CMK (cell line): ENCODE measurements at places on chromosomes 7 and 10.

GRCh38 chr10:117647306-117647705 is 104.8 kb downstream of the EMX2 start:
- no peak for DNase-seq

GRCh38 chr10:33112831-33113455 is 154.9 kb upstream of the ITGB1 start:
- DNase-seq: no peak

GRCh38 chr10:102132563-102133372 is at the start of gene PPRC1:
TSS of gene PPRC1 (plus strand) at chr10:102133040. CDS start at chr10:102133069, 29 bp downstream.
- DNase-seq: peak; percentile 99

DNA sequence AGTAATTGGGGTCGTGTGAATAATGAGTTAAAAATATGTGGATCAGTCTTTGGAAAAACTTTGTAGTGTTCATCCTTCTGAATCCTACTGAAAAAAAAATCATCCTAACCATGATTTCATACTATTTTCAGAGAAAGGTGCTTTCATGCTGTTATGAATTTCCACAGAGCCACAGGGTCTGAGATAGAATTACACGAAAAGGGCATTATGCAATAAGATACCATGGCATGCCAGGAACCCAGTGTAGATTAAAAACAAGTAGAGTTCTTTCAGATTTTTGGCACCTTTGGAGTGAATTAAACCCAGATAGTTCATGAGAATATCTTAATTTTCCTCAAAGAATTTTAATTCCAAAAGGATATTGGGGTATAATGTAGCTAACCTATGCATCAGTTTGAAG is 47.5 kb upstream of the AGMO start:
- no peak for DNase-seq

- no peak for DNase-seq
Observed at GRCh38 chr10:11115337-11115736, 97.7 kb downstream of the CELF2 start.

DNA sequence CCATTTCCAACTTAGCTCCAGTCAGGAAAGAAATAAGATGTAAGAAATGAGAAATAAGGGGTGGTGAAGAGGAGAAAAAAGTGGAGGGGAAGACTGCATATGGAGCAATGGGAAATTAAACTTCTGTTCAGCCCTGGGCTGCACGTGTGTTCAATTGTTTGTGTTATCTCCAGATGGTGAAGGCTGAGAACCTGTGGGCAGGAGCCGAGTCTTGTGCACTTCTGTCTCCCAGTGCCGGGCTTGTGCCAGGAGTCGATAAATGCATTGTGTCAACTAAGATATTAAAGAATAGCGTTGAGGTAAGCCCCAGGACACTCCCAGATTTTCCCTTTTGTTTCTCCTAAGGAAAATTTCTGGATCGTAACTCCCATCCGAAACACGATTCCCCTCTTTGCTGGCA is 98.2 kb downstream of the PRLHR start:
- DNase-seq: no peak

DNA sequence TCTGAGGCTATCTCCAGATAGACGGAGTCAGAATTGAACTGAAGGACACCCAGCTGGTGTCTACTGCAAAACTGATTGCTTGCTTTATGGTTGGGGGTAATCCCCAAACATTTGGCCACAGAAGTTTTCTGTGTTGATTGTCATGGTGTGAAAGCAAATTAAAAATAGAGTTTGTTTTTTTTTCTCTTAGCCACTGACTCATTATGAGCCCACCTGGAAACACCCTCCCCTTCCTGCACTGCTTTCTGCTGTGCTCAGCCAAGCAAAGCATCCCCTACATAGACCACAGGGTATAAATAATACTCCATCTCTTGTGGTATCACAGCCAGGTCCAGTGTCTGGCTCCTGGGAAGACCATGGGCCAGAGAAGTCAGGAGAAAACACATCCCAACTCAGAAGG is 6.5 kb upstream of the VWC2 start:
- DNase-seq: no peak

DNA sequence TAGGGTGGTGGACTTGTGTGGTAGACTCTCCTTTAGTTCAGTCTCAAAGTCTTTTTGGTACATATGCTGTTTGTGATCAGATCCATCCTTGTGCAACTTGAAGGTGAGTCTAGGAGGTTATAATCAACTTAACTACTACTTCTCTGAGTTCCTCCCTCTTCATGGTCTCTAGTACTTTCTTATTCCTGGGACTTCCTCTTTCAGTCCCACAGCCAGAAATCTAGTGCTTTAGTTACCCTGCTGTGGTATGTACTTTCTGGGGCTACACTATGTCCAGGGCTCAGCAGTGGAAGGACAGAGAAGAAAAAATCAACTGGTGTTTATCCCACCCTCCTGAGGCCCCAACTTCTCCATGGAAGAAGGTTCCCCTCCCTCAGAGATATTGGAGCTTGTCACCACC is 19.4 kb upstream of the ATAD1 start:
- DNase-seq: no peak

GRCh38 chr10:129441372-129442009 is 25.6 kb upstream of the MGMT start:
- no peak for DNase-seq

DNA sequence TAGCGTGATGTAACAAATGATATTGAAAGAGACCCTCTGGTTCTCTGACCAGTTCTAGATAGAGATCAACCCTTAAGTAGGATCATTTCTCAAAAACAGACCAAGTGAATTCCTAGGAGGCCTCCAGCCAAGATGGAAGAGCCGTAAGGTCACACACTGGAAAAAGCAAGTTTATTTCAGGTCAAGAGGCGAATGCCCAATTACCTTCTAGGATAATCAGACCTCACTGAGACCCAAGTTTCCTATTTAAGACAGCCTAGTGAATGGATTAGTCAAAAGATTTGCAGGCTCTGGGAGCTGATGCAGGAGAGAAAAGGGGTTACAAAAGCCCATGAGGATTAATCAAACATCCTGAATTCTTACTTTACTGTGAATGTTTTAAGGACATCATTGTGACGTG is 486.1 kb upstream of the NRP1 start:
- no peak for DNase-seq

DNA sequence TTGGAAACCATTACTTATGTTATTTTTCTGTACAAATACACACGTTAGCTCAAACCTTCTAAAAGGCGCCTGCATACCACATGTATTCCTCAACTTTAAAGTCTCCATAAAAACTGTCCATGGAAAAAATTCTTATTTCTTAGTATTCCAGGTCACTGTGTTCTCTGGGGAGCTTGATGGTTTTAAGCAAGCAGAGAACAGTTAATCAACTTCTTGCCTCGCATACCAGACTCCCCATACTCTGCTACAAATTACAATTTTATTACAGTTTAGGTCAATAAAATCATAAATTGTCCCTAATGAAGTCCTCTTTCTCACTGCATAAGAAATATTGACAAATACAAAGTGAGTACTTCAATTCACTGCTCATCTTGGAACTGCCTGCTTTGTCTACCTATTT is 77.0 kb upstream of the GPR22 start:
- DNase-seq: no peak

DNA sequence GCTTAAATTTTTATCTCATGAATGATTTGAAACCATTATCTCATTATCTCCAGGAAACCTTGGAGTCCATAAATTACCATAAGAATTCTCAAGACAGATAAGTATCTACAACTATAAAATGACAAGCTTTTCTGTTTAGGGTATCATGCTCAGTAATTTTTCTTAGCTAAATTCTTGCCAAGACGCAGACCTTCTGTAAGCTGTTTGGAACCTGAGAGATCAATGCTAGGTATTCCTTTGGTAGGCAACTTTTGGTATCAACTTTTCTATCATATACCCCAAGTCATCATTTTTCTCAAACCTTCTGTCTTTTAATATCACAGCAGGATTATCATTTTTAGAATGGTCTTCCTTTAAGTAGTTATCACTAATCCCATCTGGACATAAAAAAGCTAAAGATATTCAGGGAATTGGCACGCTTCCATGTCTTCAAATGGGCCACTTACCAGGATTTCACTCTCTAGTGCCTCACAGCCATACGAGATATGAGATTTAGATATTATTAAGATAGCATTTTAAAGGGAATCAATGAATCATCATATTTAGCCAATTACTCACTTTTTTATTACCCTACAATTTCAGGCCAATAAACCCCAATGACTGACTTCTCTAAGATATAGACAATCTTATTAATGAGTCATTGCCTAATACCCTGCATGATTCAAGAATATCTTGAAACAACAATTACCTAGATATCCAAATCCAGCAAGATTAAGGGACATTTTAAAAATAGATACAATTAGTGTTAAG is 544.1 kb downstream of the HTR7 start:
- DNase-seq: no peak

DNA sequence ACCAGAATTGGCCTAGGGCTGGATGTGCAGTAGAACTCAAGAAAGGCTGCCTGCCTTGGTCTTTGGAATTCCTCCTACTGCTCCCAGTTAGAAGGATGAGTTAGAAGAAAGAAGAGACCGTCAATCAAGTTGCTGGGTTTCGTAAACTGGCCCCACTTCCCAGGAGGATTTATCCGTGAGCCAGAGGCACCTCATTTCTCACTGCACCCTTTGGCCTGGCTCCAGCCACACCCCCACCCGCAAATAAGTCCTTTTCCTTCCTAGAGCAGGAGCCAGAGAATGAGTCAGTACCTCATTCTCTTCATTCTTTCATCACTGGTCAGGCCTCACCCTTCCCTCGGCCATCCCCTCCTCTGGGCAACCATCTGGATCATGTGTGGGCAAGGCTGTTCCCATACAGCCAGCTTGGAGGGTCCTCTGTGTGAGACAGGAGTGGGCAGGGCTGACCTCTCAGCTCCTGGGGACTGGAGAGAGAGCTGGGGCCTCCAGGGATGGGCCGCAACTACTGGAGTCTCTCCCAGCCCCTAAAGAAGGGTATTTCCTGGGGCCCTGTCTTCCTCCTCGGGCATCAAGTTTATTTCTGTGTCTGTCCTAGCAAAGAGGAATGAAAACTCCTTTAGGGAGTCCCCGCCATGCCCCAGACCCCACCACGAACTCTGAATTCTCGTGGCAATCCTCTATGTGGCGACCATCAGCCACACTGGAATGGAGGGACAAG is 87.2 kb upstream of the DUSP5 start:
- DNase-seq: no peak

DNA sequence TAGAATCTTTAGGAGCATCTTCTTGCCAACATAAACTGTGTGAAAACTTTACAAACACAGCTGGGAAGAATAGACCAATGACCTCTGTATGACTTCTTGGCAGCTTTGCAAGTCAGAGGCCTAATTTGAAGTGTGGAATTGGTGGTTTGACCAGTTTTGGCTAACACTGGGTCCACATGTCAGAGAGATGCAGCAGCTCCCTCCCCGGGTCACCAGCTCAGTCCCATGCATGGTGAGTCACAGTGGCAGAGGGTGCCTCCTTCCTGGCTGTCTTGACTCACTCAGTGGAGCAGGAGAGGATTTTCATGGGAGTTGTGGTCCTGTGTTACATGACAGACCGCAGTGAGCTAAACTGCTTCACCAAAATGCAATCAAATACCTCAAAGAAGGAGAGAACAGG is 8.2 kb upstream of the STARD3NL start:
- no peak for DNase-seq

DNA sequence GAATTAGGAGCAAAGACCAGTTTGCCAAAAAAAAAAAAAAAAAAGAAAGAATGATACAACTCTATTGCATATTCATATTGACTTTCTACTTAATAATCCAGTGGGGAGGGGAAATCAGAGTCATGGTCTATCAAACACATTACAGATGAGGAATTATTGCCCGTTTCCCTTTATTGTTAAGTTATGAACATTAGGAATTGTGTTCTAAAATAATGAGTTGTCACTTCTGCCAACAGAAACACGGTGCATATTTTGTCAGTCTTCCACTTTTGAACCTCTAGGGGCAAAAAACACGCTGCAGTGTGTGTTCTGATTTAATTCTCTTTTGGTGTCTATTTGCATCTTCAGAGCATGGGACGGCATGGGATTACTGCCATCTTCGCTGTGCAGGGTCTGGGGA is 115.7 kb upstream of the RHOBTB1 start:
- no peak for DNase-seq

GRCh38 chr10:81876253-81877077 is 1.5 kb downstream of the NRG3 start:
- DNase-seq: no peak

DNA sequence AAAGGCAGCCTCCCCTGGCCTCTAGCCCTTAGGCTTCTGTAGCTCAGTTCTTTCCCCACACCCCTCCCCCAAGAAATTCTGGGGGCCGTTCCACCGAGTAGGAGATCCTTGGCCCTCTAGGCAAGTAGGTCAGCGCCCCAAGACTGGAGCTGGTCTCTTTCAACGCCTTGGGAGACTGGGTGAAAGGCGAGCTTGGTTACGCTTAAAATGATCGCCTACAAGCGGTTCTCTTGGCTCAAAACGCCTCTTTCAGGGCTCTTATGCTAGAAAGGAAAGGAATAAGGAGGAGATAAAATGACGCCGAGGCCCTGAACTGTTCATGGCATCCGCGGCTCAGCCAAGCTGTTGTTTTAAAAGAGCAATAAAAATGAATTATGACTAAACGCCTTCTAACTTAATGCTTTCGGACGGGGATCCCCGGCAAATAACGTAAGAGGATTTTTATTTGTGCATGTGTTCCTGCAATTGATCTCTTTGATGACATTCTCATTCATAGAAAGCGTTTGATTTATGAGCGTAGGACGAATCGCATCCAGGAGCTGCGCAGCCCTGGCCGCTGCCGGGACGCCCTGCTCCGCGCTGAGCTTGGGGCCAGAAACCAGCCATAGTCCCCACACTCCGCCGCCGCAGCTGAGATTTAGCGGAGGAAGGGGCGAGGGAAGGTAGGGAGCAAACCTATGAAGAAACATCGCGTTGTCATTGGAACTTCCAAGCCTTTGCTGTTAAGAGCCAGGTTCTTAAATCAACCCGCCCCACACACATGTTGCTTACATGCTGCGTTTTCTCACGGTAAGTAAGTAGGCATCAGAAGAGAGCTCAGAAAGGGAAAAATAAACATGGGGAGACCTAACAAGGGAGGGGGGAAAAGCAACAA is 3.0 kb upstream of the HOXA1 start:
- DNase-seq: no peak

DNA sequence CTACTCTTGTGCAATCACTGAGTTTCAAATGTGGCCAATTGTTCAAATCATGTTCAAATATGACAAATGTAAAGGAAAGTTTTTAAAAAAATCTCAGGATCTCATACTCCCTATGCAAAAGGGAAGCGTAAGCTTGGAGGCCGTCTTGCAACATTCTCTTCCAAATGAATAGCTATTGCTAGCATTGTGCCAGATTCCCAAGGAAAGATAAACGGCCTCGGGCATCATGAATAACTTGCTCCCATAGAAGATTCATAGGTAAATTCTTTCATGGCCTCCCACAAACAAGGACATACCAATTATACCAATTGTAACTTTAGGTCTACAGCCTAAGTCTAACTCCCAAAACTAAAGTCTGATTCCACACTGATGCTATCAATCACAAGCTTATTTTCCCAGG is 416.9 kb downstream of the THSD7A start:
- DNase-seq: no peak

- no peak for DNase-seq
Observed at GRCh38 chr7:104983076-104983577, 30.9 kb upstream of the KMT2E start.

GRCh38 chr10:127275793-127276450 is 79.5 kb upstream of the INSYN2A start:
- no peak for DNase-seq
